OCI-LY7 (cell line): ENCODE measurements at places on chromosomes 1 and 21.
A peak's percentile ranks its signal among the peaks of the same experiment; 100 is the strongest.

- DNase-seq: no peak
Measured at GRCh38 chr1:73887412-73887811, 310.6 kb downstream of the LRRIQ3 start.

- DNase-seq: peak; percentile 87
Measured at GRCh38 chr1:109089242-109090015, 1.1 kb upstream of the TMEM167B start.

DNA sequence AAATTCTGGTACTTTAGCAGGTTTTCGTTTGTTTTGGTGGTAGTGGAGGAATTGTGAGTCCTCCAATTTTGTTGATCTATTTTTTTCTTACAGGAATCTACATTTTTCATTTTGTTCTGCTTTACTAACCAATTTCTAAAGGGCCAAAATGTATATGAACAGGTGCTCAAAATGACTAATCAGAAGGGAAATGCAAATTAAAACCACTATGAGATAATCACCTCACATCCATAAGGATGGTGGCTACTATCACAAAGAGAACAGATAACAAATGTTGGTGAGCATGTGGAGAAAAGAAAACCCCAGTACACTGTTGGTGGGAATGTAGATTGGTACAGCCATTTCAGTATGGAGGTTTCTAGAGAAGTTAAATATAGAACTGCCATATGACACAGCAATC, 134.2 kb downstream of the LMO4 start:
- no peak for DNase-seq

DNA sequence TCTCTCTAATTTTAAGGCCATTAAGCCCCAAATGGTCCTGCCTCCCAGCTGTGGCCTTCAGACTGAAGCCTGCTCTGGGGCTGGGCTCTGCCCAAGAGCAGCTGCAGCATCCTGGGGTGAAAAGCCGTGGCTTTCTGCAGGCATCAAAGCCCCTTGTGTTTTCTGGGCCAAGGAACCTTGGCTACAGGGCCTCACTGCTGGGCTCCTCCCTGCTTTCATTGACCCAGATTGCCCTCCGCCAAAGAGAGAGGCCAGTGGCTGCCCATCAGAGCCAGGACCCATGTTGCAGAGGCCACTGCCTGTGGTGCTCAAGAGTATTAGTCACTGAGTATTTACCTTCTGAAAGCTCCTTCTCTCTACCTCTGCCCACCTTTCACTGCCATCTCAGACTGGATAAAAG, 1.6 kb downstream of the ZNF648 start:
- no peak for DNase-seq

- peak; percentile 96 for DNase-seq
Measured at GRCh38 chr1:204513117-204513716, 3.0 kb upstream of the MDM4 start.

DNA sequence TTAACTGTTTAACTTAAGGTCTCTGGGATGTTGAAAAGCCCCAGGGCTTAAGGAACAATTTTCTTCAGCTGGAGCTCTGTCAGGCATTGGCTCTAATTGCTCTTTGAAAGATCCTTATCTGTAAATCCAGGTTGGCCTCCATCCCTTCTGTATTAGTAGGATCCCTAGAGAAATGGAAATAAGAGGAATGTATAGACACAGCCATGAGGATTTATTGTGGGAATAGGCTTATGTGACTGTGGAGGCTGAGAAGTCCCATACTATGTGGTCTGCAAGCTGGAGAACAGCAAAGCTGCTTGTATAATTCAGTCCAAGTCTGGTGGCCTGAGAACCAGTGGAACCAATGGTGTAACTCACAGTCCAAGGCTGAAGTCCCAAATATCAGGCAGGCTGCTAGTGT, 47.6 kb upstream of the VAV3 start:
- DNase-seq: no peak

- DNase-seq: no peak
Measured at GRCh38 chr1:210476730-210477129, 148.0 kb downstream of the HHAT start.

DNA sequence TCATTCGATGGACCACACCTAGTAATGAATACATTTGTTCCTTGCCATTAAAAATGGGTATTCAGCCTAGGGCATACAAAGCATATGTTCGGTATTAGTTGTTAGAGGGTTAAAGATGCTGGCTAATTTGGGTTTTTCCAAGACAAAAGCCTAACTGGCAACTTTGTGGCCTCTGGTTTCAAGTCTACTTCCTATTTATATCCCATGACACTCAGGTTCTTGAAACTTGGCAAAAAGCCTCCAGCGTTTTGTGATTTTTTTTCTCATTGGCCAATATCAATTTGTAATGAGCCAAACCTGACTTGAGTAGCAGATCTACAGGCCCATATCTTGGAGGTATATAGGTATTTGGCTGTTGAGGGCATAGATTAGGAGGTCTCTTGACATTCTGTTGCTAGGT, 75.3 kb downstream of the C1orf21 start:
- no peak for DNase-seq

DNA sequence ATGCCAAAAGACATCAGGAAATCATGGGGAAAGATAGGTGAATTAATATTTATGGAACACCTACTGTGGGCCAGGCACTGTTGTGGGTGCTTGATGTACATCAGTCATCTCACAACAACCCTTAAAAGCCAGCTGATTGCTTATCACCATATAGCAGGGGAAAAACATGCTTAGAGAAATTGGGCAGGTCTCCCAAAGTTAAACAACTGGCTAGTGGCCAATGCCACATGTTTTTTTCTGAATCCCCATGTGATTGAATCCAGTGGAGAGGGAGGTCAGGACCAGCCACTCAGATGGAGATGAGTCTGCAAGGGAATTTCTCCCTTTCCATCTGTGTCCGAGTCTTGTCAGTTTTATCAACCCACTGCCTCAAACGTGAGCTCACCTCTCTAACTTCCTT, 33.5 kb downstream of the UTP25 start:
- DNase-seq: no peak
